Kidney (tissue), 22 donors: ENCODE measurements at places on chromosomes 7 and 10.
A peak's percentile ranks its signal among the peaks of the same experiment; 100 is the strongest.

DNA sequence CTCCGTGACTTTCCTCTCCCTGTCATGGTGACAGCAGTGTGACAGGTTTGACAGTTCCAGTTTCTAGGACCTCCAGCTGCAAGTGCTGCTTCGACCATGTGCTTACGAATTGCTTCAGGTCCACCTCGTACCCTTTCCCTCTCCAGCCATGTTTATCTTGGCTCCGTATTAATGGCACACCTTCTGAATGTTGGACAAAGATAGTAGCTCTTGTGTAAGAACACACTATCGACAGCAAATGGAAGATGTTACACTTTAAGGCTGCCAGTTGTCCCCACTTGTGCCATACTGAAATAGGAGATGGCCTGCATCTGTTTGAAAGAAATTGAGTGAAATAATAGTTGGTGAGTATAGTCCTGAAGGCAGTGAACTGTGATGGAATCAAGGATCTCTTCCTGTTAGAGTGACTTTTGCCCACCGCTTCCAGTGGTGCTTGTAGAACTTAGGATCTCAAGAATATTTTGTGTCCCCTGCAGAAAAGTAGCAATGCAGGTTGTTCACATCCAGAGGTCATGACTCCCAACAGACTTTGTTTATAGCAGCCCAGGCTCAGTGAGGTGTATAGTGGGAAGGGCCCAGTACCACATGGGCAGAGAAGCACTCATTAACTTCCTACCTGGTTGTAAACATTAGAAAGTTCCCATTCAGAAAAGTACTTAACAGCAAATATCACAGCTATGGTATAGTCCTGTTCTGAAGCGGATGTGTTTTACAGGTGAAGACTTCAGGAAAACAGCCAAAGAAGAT is 629.7 kb upstream of the GALNT17 start:
- DNase-seq, result peak; percentile 55

GRCh38 chr10:11918384-11918783 is 95.2 kb downstream of the PROSER2 start:
- DNase-seq, result no peak

GRCh38 chr7:50610521-50611277 is 45.5 kb upstream of the DDC start:
- DNase-seq, result no peak

DNA sequence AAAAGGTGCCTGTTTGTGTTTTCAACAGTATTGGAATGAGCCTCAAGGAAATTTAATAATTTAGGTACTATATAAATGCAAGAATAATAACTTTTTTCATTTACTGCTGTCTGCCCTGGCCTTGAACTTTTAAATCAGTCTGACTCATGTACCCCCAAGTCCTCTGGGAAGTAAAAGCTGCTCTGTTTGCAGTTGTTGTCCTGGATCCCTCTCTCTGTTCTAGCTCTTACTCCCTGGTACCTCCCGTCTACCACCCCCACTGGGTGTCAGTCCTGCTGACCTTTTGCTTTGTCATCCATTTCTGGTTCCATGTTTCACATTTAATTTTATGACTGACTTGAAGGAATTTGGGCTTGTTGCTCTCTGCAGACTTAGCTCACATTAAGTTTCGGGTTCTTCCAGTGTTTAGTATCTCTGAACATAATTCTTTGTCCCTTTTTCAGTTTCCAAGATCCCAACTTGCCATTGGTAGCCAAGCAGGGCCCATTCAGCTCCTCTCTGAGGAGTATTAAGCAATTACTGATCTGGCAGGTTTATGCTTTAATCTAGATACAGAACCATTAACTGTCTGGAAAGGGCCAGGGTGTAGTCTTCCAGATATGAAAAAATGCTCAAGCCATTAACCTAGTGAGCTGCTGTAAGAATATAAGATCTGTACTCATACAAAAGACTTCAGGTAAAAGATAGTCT is 208.7 kb upstream of the FAM3C start:
- DNase-seq, result no peak

- DNase-seq, result no peak
These were observed 250.6 kb downstream of the DOCK4 start for GRCh38 chr7:111955616-111956015.

- no peak for DNase-seq
These were observed 1.2 kb upstream of the ZNF746 start for GRCh38 chr7:149498811-149499210.

GRCh38 chr10:42992156-42992956 is 84.5 kb upstream of the RET start:
- DNase-seq, result no peak

GRCh38 chr7:24381894-24382505 is 98.0 kb downstream of the NPY start:
- no peak for DNase-seq

DNA sequence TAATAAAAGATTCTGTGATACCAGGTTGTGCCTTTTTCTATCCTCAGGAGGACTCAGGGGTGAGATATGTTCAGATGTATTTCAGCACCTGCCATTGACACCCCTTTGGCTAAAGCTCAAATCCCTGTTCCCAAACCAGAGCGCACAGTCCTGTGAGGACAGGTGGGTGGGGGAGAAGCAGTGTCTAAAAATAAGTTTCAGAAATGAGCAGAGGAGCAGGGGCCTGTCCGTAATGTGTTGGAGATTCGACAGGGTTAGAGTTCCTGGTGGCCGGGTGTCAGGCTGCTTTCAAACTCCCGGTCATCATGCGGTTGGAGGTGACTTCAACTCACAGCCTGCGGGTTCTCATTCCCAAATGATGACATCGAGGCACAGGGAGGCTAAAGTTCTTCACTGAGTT is 211.5 kb downstream of the KLF6 start:
- DNase-seq, result no peak

- DNase-seq, result no peak
These were observed 26.4 kb downstream of the KIF11 start for GRCh38 chr10:92619368-92619767.

DNA sequence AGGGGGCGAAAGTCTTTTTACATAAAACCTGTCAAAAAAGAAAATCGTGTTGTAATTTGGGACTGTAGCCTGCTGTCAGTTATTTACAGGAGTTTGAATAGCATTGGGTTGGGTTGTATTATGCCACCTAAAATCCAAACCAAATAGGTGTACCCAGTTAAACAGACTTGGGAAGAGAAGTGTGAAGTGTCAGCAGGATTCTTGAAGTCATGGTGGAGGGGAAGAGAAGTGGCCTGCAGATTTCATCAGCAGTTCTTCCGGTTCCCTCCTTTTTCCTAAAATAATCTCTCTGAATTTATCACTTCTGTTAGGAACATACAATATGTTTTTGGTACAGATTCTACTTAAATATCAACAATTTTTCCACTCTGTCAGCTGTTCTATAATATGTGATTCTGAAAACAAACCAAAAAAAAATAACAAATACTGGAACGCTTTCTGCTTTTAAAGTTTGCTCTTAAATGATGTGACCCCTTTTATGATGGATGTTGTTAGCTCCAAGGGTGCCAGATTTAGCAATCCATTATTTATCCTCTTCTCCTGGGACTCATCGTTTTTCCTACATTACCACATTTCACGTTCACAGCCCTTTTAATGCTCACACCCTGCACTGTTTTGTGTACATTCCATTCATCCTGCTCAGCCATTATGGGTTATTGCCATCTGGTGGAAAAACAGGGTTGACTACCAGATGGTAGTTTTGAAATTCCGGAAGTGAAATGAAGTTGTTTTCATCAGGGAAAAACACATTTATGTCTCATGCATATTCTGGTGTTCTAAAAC is 18.7 kb upstream of the ARHGAP12 start:
- DNase-seq, result no peak

DNA sequence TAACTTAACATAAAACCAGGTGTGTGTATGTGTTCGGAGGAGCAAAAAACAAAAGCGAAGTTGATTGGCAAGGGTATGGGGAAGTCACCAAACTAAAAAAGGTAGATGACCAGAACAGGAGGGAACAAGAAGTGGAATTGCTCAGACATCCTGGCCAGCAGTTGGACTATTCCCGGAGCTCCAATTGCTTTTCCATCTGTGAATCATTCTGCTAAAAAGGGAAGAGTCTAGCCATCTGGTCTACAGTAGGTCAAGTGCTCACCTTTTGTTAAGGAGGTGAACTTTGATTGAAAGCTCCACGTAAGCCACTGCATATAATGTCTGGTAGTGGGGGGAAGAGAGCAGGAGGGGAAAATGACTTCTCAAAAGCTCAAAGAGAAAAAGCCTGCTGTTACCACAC is 50.0 kb upstream of the BET1 start:
- no peak for DNase-seq

GRCh38 chr10:114687459-114687858 is 29.4 kb upstream of the ABLIM1 start:
- no peak for DNase-seq

DNA sequence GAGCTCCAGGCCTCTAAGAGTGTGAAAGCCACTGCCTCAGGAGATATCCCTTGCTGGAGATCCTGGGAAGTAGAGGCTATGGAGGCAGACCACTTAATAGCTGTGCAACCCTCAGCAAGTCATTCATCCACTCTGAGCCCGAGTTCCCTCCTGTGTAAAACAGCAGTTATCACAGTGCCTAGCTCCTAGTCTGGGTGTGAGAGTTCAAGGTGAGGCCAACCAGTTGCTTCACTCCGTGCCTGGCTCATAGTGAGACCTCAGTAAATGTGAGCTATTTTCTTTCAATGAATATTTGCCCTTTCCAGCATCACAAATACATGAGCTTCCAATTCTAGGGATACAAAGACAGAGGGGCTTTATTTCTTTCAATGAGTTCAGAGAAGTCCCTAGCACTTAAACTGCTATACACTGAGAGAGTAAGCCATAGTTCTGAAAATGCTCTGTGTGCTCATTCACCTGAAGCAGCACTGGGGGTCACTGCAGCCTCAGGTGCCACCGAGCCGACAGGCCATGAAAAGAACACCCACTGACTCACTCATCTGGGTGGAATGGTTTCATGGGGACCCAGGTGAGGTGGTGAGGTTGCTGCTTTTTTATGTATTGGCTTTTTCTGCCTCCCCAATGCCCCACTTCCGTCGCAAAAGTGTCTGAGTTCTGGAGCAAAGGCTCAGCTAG is 259.8 kb downstream of the KCNMA1 start:
- peak; percentile 37 for DNase-seq

DNA sequence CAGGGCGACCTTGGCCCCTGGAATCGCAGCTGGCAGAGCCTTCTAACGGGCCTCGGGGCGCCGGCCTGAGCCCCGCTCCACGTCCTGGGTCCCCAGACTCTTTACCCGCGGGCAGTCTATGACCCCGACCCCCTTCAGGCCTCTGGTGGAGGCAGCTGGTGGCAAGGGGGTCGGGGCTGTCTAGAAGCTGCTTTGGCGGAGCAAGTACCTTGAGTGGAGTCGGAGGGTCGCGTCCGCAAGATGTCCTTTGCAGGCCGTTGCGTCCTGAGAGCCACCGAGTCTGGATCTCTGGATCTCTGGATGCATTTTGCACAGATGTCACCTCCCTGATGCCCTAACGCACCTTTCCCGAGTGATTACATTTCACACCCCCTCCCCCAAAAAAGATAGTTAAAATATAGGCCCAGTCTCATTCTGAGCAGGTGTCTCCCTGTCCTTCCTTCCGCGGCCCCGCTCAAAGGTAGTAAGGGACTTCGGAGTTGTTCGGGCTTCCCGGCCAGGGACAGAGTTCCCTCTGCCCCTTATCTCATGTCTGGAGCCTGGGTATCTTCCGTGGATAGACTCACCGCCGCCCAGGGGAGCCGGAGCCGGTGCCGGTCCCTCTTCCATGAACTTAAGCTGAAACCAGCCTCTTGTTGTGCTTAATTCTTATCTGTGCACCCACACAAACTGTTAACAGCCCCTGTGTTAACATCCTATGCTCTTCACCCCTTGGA is 457 bp downstream of the ACADSB start:
- no peak for DNase-seq

- no peak for DNase-seq
These were observed 78.4 kb downstream of the NXPH1 start for GRCh38 chr7:8511855-8512254.

- peak; percentile 33 for DNase-seq
These were observed 708 bp upstream of the GPR85 start for GRCh38 chr7:113087071-113087998.

DNA sequence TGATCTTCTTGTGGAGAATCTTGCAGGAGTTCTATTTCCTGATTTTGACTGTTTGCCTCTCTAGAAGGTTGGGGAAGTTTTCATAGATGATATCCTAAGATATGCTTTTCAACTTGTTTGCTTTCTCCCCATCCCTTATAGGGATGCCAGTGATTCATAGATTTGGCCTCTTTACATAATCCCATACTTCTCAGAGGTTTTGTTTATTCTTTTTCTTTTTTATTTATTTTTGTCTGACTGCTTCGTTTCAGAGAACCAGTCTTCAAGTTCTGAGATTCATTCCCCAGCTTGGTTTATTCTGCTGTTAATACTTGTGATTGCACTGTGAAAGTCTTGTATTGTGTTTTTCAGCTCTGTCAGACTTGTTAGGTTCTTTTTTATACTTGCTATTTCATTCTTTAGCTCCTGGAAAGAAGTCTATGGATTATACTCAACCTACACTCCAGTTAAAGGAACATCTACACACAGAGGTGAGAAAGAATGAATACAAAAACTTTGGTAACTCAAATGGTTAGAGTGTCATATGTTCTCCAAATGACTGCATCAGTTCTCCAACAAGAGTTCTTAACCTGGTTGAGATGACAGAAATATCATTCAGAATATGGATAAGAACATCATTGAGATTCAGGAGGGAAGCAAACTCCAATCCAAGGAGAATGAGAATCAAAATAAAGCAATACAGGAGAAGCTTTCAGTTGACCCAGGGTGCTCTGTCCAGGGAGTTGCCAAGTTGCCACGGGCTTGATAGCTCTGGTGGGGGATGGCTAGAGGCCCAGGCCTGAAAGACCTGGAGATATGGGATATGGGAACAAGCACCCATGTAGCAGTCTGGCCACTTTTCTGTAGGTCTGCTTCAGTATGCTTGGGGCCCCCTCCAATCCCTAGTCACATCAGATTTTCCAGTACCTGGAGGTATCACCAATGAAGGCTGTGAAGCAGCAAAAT is 150.3 kb downstream of the AHR start:
- no peak for DNase-seq
